ENCODE measurements at places on chromosomes 1 and 21. TPM values are rescaled to one million over a fixed set of nuclear protein-coding genes. Genes with fewer than 3 reads are reported as not detected.

FAM3B gene
- 0.11 TPM for total RNA-seq

DNA sequence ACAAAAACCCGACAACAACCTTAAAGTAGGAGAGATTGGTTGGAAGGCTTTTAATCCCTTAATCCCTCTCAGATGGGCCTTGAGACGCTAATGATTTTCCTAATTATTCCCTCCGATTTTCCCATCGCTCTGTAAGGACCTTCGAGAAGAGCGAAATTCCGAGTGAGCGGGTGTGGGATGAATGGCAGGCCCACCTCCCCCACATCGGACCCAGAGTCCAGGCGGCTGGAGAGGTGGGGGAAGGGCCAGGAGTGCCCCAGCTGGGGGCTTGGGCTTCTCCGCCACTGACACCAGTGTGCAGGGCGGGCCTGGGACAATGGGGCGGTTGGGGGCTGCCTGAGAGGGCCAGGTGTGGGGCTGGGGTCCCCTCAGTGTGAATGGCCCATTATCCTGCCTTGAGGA, 23.4 kb downstream of the RHBG start:
- no peak for ATAC-seq

MARK1 gene
- 37.4 TPM for total RNA-seq

HTR6 gene
- 0.19 TPM for total RNA-seq

DNA sequence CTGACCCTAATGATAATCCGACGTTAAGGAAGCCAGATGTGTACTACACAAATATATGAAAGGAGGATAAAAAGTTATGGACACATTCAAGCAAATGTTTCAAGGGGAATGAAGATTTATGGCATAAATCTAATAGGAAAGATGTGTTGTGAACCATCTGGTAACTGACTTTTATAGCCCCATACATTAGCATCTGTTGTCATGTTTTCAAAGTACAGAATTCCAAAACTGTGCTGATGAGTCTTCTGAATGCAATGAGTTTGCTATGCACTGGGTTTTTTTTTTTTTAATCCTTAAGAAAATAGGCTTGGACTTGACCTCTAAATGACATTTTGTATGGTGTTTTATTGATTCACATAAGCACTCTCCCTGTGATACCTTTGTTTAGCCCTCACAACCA, 158.5 kb upstream of the ESRRG start:
- ATAC-seq: peak; percentile 74

Measured in motor neuron (in vitro differentiated cells).